ENCODE measurements at places on chromosomes 6 and 20.

GRCh38 chr20:1462834-1463233 is 3.8 kb downstream of the NSFL1C start:
- DNase-seq, result no peak

- peak; percentile 30 for DNase-seq
Observed at GRCh38 chr6:154156135-154156896, 117.3 kb downstream of the OPRM1 start.

DNA sequence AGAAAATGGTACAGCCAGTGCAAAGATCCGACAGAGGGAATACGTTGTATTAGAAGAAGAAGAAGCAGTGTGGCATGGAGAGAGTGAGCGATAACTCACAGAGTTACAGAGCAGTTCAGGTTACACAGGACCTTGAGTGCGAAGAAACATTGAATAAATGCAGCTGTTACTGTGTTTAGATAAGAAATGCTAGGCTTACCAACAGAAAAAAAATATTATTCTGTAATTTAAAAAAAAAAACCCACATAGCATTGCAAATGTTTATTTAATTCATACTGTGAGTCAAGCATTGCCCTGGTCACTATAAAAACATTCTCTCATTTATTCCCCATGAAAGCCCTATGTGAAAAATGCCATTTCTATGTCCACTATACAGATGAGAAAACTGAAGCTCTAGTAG is 373.4 kb upstream of the EPHA7 start:
- DNase-seq, result peak; percentile 32

DNA sequence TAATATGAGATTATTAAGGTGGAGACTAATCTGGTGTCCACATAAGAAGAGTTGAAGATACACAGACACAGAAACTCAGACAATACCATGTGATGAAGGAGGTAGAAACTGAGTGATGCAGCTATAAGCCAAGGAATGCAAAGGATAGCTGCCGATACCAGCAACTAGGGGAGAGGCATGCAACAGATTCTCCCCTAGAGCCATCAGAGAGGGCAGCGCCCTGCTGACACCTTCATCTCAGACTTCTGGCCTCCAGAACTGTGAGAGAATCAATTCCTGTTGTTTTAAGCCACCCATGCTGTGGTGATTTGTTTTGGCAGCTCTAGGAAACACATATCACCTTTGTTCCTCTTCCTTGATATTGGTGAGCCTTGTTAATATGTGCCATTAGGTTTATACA is 41.5 kb downstream of the STXBP5 start:
- DNase-seq, result no peak

DNA sequence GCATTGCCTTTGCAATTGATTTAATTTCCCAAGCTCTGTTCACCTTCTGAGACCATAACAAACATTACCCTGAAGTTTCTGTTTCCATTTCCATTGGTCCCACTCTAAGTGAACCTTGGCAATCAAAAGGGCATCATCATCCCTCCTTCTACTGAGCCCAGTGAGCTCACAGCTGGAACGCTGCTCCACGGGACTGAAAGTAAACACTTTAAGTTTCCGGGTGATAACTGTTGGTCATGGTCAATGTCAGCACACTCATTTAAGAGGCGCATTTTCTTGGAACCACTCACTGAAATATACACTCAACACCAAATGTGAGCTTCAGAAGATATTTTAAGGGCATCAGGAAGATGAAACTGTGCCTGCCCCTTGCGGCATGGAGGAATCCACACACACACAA is 37.1 kb upstream of the RPS6KA2 start:
- DNase-seq, result peak; percentile 87

DNA sequence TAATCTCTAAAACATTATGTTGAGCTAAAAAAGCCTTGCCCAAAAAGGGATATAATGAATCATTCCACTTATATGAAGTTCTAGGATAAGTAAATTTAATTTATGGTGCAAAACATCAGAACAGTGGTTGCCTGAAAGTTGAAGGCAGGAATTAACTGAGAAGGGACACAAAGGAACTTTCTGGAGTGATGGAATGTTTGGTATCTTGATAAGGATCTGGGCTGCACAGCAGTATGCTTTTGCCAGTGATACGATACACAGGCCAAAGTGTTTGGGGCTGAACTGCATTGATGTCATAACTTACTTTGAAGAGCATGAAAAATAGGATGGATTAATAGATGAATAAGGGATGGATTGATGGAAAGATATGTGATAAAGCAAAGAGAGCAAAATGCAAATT is 146.1 kb upstream of the LRFN2 start:
- peak; percentile 19 for DNase-seq

GRCh38 chr6:27700337-27700736 is 211.9 kb downstream of the OR2B2 start:
- no peak for DNase-seq

- peak; percentile 33 for DNase-seq
Observed at GRCh38 chr6:67640484-67640883, 994.6 kb upstream of the ADGRB3 start.

DNA sequence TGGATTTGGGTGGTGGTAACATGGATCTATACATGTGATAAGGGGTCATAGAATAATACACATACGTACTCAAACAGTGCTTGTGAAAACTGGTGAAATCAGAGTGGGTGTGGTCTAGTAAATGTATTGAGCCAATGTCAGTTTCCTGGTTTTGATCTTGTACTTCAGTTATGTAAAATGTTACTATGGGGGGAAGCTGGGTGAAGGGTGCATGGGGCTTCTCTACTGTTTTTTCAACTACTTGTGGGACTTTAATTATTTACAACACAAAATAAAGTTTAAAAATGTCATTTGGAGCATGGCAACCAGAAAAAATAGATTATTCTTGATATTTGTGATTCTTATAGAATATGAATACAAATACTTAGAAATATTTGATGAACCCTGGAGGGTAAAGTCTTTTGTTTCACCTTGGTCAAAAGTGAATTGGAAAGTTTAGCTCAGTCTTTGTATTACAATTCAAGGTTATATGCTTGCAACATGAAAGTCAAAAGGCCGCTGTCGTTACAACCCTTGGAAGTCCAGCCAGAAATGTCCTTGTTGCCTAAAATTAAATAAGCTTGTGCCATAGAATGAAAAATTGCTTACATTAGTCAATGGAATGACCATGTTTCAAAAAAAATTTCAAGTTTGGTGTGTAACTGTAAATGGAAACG is 74.1 kb downstream of the TXNDC5 start:
- DNase-seq, result no peak
